ENCODE measurements at places on chromosomes 7 and 10.
A peak's percentile ranks its signal among the peaks of the same experiment; 100 is the strongest.

DNA sequence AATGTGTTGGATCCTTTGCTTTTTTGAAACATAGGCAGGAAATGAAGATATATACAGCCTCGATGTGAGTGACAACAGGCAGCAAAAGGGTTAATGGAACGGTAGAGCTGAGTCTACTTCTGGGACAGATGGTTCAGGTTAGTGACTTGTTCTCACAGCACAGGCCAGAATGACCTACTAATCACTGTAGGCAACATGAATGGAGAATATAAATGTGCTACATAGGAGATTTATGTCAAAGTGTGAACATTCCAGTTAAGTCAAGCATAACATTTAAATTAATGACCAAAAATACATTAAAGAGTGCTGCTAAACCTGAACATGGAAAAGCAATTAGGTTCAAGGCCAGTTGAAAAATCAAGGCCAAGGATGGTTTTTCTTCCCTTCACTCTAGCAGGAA, 235.2 kb downstream of the POU6F2 start:
- no peak for ATAC-seq

- peak; percentile 34 for ATAC-seq
Observed at GRCh38 chr7:55474944-55475854, 97.1 kb downstream of the VOPP1 start.

DNA sequence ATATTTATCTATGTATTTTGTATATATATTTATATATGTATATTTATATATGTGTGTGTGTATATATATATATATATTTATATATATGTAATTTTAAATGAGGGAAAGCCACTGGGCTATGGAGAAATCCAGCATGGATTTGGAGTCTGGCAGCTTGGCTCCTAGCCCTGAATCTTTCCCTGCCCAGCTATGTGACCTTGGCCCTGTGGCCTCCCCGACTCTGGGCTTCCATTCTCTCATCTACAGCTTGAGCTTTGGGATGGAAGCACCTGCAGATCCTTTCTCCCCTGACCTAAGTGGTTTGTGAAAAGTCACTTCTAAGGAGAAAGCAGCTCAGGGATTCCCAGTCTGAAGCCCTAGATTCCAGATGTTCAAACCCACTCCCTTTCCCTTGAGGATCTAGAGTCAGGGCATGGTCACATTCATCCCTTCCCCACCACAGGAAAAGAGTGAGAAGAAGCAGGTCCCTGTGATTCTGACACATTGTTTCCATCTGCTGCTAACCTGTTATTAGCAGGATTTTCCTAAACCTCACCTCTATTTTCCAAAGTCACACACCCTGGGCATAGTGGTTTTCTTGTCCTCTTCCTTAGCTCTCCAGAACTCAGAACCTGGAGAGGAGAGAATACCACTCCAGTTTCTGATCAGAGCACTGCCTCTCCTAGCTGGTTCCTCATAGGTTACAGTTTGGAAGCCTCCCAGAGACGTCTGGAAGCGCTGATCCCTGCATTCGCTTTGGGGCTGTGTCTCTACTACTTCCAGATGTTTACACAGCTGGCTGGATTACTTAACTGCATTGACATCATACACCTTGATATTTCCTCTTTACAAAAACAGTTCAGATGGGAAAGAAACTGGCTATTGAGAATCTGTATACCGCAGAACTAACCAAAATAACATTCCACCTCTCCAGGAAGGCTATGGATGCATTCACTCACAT, 327.5 kb upstream of the ZMIZ1 start:
- no peak for ATAC-seq

GRCh38 chr7:6277476-6277875, 5.1 kb upstream of the CYTH3 start:
- no peak for ATAC-seq

GRCh38 chr10:62650411-62650810, 154.1 kb upstream of the ADO start:
- no peak for ATAC-seq

DNA sequence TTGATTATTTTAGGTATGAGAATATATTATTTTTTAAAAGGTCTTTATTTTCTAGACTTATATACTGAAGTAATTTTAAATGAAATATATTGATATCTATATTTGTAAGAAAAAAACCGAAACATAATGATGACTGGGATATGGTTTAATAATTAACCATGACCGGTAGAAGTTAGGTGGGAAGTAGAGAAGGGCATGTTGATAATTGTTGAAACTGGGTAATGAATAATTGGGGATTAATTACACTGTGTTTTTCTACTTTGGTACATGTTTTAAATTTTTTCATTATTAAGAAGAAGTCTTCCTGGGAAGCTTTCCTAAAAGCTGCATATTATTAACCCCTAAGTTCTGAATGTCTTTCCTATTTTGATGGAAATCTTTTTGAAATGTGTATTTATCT, 16.3 kb downstream of the TSPAN12 start:
- ATAC-seq: no peak

GRCh38 chr10:102645388-102645740, 1.1 kb downstream of the TRIM8 start:
- no peak for ATAC-seq

- ATAC-seq: no peak
Observed at GRCh38 chr7:155844526-155844925, 32.3 kb upstream of the SHH start.

DNA sequence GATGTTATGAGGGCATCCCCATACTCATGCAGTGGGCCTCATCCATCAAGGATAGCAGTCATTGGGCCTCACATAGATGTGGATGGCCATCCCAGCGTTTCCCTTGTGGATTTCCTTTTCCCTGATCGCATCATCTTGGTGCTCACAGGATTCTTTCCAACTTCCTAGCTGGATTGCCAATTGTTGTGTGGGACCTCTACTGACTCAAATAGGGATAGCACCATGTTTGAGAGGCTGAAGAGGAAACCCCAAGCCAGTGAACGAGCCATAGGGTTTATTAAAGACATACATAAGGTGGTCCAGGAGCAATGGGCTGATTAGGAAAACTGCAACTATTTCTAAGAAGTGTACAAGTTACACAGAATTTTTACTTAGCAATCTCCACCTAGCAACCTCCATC, 21.8 kb downstream of the ASZ1 start:
- no peak for ATAC-seq

- ATAC-seq: no peak
Observed at GRCh38 chr7:87816389-87816788, 59.8 kb downstream of the SLC25A40 start.

DNA sequence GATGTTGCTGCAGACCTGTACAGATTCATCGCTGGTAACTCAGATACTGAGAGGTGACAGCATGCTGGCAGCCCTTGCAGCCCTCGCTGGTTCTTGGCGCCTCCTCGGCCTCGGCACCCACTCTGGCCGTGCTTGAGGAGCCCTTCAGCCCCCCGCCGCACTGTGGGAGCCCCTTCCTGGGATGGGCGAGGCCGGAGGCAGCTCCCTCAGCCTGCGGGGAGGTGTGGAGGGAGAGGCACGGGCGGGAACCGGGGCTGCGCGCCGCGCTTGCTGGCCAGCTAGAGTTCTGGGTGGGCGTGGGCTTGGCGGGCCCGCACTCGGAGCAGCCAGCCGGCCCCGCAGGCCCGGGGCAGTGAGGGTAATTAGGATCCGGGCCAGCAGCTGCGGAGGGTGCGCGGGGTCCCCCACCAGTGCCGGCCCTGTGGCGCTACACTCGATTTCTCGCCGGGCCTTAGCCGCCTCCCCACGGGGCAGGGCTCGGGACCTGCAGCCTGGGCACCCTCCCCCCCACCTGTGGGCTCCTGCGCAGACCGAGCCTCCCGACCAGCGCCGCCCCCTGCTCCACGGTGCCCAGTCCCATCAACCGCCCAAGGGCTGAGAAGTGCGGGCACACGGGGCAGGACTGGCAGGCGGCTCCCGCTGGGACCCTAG, 12.2 kb upstream of the GTPBP10 start:
- ATAC-seq: no peak

DNA sequence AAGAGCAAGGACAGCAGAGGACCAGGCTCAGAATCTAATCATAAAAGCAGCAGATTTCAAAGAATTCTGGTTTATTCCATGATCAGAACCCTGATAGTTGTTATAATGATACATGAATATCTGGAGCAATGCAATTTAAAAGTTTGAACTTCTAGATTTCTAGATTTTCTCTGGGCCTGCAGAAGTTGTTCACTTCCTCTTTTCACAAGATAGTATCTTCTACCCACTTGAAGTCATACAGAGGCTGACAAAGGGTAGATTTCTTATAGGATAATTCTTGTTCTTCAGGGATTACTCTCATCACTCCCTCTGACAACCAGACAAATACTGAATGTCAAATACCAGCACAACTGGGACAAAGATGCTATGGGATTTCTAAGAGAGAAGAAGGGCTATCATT, 320.0 kb upstream of the ETV1 start:
- ATAC-seq: no peak

DNA sequence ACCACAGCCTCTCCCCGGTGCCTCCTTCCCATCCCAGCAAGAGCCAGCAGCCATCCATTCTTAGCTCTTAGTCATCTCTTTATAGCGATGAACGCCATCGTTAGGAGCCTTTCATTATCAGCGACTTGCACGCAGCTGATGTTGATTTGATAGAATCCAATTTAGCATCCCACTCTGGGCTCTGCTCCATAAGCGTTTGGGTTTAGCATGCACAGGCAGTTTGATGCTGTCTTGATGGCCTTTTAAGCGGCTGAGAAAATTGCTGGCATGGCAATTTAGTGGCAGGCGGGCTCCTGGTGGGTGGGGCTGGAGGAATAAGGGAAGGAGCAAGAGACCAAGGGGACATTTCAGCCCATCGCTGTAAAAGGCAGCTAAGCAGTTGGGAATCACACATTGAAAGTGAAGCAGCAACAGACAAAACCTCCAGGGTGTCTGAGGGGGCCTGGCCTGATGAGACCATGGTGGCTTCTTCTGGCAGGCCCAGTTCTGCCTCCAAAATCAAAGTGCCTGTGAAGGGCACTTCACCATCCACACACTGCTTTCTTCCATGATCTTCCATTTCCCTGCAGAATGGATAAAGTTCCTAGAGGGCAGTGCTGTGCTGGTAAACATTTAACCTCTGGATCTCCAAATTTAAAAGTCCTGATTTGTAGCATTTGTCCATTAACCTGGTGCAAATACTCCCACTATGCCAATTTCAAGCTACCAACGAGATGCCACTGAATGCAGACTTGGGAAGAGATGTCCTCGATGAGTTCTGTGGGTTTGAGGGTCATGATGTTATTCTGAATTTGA, 107.8 kb upstream of the PLXNA4 start:
- ATAC-seq: no peak

DNA sequence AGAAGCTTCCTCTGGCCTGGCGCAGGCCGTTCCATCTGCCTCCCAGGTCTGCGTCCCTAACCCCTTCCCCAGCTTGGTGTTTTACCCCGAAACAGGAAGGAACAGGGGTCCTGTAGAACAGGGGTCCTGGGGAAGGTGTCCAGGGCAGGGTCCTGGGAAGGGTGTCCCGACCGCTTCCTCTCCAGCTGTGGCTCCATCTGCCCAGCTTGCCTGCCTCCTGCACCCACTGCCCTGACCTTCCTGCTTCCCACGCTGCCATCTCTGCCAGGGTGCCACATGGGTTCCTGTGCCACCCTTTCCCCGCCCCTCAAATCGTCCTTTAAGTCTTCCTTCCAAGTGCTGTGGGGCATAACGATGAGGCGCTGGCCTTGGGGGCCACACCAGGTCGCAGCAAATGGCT, 32.4 kb downstream of the WDR86 start:
- ATAC-seq: no peak

GRCh38 chr10:18402853-18403252, 248.5 kb downstream of the NSUN6 start:
- no peak for ATAC-seq

DNA sequence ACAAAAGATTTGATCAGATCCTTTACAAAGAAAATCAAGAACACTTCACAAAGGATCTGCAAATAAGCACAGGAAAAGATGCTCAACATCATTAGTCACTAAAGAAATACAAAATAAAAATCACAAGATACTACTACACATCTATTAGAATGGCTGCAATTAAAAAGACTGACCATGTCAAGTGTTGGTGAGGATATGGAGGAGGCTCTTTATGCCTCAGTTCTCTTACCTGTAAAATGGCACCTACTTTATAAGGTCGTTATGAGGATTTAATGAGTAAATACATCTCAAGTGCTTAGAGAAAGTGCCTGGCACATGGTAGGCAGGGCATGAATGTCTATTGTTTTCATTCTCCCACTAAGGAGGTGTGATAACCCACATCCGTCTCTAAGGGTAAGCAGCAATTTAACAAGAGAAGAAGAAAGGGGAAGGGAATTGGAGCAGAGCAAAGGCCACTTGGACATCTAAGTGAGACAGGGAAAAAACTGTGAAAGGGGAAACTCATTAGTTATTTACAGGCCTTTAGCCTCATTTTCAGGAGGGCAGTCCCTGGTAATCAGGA, 157.5 kb upstream of the NFE2L3 start:
- no peak for ATAC-seq

DNA sequence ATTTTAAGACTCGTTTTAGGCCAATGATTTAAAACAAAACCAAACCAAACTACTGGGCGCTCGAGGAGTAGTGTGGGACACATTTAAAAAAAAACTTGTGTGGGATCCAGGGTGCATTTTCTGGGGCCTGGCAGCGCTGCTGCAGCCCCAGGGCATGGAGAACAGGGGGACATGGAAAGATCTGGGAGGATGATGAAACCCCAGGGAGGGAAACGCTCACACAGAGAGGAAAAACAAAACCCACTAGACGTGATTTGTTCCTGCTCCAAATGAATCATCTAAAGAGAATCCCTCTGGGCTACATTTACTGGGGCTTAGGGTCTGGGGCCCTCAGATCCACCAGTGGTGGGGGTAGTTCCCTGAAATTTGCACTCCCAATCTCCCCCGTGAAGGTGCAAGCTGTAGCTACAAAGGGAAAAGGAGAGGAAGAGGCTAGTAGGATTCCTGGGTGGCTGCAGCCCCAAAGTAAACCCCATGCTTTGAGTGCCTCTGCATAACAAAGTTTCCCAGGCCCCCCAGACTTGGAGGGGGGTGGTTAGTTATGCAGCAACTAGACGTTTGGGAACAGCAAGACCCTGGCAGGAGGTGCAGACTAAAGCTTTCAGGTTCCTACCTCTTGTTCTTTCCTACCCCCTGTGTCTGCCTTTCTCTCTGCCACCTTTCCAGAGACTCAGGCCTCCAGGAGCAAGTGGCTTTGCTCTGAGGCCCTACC, 14.5 kb upstream of the HOXA13 start:
- ATAC-seq: no peak

- ATAC-seq: no peak
Observed at GRCh38 chr10:48458662-48459048, 146.2 kb downstream of the ARHGAP22 start.

GRCh38 chr10:85557077-85557476, 809.5 kb downstream of the GRID1 start:
- no peak for ATAC-seq
